ENCODE measurements at places on chromosomes 12 and 14. TPM values are rescaled to one million over a fixed set of nuclear protein-coding genes. Genes with fewer than 3 reads are reported as not detected.

- no peak overlapping the region for H3K27ac ChIP-seq
- H3K36me3 ChIP-seq, result no peaks in the 10 kb centered on the region
- H3K4me1 ChIP-seq, result no peaks in the 10 kb centered on the region
- no peak for DNase-seq
- H3K27me3 ChIP-seq, result no peaks in the 10 kb centered on the region
Observed at GRCh38 chr12:66693901-66694513, 15.1 kb upstream of the GRIP1 start.

DNA sequence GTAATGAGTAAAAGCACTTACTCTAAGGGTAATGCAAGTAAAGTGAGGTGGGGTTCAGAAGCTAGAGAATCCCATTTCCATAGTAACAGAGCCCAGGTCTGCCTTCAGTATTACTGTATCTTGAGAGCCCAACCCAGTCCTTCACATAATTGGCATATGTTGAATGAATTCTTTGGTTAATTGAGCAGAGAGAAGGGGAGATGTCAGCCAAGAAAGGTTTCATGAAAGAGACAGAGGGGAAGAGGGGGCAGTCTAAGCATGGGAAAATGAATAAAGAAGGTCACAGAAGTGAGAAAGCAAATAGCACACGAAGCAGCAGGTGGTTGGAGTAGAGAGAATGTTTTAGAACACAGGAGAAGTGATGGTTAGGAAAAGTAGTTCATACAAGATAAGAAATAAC is 371.1 kb downstream of the SEC23A start:
- DNase-seq, result no peak
- H3K36me3 ChIP-seq, result no peaks in the 10 kb centered on the region

GRCh38 chr14:91349481-91350074 is 68.0 kb downstream of the CCDC88C start:
- no peak overlapping the region for H3K4me3 ChIP-seq
- H3K4me1 ChIP-seq, result no peaks in the 10 kb centered on the region

The FOXN4 gene
- total RNA-seq, result not detected

DNA sequence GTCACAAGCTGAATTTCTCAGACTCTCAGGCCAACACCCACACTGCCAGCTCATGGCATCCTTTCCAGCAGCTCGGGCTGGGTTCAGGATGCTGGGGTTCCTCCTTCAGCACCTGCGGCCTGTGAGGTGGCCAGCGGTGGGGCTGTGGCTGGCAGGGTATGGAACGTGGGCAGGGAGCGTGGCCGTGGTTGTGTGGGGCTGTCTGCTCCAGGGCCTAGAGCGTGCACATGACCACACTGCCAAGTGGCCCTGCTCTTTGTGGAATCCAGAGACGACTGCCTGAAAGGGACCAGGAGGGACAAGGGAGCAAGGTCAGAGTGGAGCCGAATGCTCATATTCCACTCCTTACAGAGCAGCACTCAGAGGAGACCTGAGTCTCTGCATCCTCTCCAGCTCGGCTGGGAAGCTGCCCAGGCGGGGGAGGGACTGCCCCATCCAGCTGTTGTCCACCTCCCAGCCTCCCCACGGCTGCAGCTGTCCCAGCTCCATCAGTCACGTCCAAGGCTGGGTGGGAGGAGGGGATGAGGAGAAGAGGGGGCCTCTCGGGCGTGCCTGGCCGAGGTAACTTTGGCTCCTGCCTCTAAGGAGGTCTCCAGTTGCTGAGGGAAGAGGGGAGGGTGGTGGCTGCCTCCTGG is 71.3 kb downstream of the TSPAN9 start:
- no peak for DNase-seq
- no peak overlapping the region for H3K4me3 ChIP-seq
- no peaks in the 10 kb centered on the region for H3K4me1 ChIP-seq
- H3K27ac ChIP-seq, result no peak overlapping the region
- H3K36me3 ChIP-seq, result no peaks in the 10 kb centered on the region

Data from aorta (tissue), 5 donors.